ENCODE measurements at places on chromosomes 4 and X.

GRCh38 chr4:120916937-120917336 is 5.6 kb downstream of the PRDM5 start:
- DNase-seq: no peak

DNA sequence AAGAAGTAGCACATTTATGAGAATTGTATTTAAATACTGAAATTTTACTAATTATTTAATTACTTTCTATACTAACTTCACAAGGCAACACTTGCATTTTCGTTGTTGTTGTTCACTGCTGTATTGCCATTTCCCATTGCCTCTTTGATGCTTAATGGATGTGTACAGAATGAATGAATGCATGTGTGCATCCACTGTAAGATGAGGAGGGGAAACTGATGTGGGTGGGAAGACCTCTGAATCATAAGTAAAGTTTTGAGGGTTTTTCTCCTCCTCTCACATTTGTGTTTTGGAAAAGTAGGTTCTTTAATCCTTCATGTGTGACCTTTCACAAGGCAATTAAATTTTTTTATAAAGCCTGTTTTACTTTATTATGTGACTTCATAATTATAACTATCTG is 46.8 kb downstream of the PDLIM5 start:
- no peak for DNase-seq

DNA sequence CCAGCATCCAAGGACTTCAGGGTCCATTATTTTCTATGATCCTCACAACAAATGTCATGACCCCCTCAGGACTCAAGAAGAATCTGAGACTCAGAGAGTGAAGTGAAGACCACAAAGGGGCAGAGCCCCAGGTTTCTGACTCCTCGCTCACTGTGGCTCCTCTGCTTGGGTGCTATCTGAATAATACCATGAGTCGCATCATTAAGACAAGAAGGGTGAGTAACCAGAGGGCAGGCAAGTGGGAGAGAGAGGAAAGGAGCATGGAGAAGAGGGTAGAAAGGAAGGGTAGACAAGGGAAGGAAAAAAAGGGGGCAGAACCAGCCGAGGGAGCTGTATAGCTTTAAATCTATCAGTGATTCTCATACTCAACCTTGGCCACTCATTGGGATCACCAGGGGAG is 15.5 kb upstream of the HSD17B10 start:
- DNase-seq: no peak

- DNase-seq: no peak
Observed at GRCh38 chrX:15382813-15383212, 1.4 kb downstream of the VEGFD start.

GRCh38 chrX:57282568-57282967 is 3.9 kb upstream of the FAAH2 start:
- no peak for DNase-seq

GRCh38 chrX:13826770-13827169 is 9.9 kb upstream of the GPM6B start:
- no peak for DNase-seq

DNA sequence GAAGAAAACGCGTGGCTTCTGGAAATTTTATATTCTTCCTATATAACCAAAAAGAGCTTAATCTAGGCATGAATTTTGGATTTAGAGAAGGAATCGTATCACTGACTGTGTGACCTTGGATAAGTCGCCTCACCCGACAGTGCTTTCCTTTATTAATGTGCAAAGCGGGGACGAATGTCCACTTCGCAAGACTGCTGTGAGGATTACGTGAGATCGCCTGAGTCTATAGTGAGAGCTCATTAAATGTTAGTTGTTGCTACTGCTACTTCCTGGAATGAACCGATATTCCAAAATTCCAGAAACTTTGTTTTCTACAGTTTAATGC is 448 bp upstream of the TBC1D8B start:
- DNase-seq: no peak

DNA sequence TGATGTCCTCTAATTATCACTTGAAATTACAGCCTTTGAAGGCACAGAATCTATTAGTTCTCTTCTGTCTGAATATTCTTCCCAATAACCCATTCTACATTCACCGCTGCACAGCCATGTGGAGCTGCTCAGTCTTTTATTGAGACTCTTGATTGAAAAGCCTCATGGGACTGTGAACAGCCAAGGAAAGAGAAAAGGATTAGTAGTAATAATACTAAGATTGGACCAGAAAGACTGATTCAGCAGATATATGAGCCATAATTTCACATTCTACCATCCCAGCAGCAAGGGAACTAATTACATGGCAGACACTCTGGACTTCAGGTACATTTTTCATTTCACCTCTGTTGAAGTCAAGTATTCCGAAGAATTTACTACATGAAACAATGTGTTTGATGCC is 2471.7 kb downstream of the ARAP2 start:
- DNase-seq: no peak

GRCh38 chr4:119244344-119244743 is 31.8 kb downstream of the USP53 start:
- DNase-seq: no peak

- DNase-seq: no peak
Observed at GRCh38 chrX:72716766-72717165, 2.7 kb upstream of the PHKA1 start.

DNA sequence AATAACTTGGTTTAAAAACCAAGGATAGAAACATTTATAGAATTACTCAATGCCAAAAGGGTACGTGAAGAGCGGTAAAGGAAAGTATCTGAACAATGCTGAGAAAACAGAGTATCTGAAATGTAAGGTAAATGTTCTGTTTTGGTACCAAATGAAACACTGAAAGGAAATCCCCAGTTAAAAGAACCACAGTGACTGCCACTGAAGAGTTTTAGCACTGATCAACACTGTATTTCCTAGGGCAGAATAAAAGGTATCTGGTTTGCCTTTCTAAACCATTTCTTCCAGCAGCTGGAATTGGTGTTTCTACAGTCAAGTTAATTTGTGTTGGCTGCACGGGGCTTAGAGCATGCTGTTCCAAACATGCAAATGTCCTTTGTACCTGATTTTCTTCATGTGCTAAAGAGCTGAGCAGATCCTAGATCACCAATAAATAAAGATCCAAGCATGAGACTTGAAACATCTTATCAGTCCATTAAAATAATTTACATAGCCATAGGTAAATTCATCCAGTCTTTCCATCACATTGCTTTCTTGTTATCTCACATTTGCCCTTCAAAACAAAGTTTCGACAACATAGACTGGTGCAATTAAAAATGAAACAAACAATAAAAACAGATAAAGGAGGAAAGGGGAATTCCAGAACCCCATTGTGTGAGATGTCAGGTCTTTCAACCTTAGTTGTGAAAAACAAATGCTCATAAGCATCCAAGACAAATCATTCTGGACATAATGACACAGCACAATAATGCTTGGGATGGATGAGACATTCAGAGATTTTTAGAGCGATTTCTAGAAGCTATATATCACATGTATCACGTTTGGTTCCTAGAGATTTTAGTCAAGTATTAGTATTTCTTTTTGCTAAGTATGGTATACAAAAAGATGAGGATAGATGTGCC is 38.6 kb downstream of the MFAP3L start:
- no peak for DNase-seq

GRCh38 chr4:149699642-149700041 is 116.0 kb downstream of the IQCM start:
- no peak for DNase-seq

GRCh38 chr4:6560416-6561172 is 14.4 kb upstream of the MAN2B2 start:
- DNase-seq: no peak

DNA sequence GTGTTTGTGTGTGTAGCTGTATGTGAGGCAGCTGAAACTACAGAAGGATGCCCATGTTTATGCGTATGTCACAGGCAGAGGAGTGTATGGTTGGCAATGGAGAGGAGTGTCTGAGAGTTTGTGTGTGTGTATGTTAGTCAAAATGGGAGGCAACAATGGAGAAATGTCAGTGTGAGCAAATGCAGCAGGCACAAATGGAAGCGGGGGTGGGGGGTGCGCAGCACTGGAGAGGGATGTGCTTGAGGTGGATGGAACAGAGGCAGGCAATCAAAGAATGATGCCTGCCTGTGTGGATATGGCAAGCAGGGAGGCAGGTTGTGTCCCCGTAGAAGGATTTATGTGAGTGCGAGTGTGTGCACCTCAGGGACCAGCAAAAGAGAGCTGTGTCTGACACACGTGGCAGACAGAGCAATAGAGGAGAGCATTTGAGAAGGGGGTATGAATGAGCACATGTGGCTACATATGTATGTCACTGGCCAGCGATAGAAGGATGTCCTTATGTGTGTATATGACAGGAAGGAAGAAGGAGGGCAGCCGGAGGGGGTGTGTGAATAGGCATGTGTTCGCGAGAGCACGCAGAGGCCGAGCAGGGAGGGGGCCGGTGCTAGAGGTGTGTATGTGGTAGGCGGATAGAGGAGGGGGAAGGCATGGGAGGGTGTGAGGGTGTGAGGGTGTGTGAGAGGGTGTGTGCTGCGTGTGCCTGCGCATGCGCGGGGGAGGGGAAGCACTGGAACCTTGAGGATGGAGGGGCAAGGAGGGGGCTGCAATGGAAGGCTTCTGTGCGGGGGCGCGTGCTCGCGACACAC is 1.1 kb downstream of the PJA1 start:
- no peak for DNase-seq

GRCh38 chr4:183621875-183622274 is 37.1 kb downstream of the RWDD4 start:
- DNase-seq: no peak

DNA sequence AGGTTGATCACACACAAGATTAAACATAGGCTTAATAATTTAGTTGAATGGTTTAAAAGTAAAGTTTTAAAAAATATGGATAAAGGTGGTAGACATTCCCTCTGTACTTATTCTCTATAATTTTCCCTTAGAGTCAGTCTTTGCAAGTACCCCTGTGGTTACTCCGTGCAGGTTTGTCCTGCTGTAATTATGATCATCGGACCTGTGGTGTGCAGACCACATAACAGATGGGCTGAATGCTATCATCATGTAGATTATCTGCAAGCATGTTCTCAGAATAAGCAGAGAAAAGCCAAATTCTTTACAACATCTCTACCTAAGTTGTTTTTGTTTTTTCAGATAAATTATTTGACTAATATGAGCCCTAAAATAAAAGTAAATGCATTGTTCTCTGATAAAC is 146.8 kb downstream of the FSTL5 start:
- DNase-seq: no peak

DNA sequence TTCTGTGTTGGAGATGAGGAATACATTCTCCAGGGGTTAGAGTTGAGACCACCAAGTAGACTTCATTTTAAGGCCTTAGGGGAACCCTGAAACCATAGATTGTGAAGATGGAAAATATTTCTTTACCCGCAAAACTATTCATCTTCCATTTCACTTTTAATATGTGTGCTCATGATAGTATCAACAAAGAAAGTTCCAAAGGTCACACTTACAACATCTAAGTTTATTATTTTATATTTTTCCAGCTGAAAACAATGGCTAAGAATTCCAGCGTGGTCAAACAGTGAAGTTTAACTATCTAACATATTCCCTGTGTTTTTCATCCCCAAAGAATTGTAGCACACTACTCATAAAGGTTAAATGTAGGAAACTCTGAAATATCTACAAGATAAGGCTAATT is 214.5 kb upstream of the GIMD1 start:
- DNase-seq: no peak

DNA sequence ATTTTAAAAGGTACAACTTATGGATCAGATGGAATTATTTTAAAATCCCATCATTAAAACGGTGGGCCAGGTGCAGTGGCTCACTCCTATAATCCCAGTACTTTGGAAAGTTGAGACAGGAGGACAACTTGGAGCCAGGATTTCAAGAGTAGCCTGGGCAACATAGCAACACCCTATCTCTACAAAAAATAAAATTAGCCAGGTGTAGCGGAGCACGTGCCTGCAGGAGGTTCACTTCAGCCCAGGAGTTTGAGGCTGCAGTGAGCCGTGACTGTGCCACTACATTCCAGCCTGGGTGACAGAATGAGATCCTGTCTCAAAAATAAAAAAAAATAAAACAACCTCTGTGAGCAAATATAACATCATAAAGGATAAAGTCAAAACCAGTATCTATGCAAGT is 11.4 kb downstream of the ADH5 start:
- DNase-seq: no peak

GRCh38 chr4:139770361-139770760 is 104.7 kb downstream of the MGST2 start:
- DNase-seq: no peak

GRCh38 chr4:53676402-53676871 is 85.2 kb upstream of the LNX1 start:
- DNase-seq: no peak

GRCh38 chr4:156971165-156971675 is 379 bp downstream of the PDGFC start:
- DNase-seq: no peak

- DNase-seq: no peak
Observed at GRCh38 chr4:33961761-33962160, 2282.6 kb downstream of the ARAP2 start.

- DNase-seq: no peak
Observed at GRCh38 chr4:143347484-143348111, 10.9 kb downstream of the GAB1 start.

- DNase-seq: no peak
Observed at GRCh38 chrX:109696146-109696740, 36.8 kb downstream of the ACSL4 start.

GRCh38 chrX:20037186-20037585 is 46.3 kb upstream of the BCLAF3 start:
- no peak for DNase-seq

DNA sequence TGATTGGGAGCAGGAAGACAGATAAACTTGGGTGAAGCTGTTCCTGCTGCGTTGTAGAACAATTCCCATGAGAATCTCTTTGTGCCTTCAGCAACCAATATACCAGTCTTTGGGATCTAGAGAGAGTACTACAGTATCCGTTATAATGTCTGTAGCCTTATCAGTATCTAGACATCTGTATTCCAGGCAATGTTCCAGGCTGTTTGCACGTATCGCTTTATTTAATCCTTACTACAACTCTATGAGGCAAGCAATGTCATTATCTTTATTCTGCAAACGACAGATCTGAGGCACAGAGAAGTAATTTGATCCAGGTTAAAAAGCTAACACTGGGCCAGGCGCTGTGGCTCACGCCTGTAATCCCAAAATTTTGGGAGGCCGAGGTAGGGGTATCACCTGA is 251.6 kb downstream of the ARHGAP24 start:
- DNase-seq: no peak

- DNase-seq: no peak
Observed at GRCh38 chrX:11789809-11790208, 31.8 kb downstream of the MSL3 start.

DNA sequence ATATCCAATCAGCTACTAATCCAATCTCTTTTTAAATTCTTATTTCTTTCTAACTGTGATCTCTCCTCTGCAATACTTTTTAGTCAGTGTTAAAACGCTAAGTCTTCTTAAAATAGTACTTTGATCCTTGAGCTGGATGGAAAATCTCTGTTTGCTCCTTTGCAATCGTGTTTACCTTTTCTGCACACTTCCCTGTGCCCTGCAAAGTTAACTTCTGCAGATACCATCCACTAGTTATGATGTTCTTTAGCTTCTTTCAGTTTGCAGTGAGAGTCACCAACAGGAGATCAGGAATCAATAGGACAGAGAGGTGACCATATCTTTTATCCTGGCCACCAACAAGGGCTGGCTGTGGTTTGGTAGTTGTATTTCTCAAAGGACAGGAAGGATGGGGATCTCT is 391.5 kb downstream of the GASK1B start:
- DNase-seq: no peak

- no peak for DNase-seq
Observed at GRCh38 chr4:182931691-182932345, 14.6 kb upstream of the DCTD start.

Data from activated CD8-positive, alpha-beta memory T cell treated with anti-CD3 and anti-CD28 coated beads for 48 hours (primary cell).